Midbrain (tissue), 1 donor: ENCODE measurements at places on chromosomes 1 and 21.

GRCh38 chr1:181817091-181817490, 244.4 kb downstream of the ZNF648 start:
- no peak for DNase-seq

DNA sequence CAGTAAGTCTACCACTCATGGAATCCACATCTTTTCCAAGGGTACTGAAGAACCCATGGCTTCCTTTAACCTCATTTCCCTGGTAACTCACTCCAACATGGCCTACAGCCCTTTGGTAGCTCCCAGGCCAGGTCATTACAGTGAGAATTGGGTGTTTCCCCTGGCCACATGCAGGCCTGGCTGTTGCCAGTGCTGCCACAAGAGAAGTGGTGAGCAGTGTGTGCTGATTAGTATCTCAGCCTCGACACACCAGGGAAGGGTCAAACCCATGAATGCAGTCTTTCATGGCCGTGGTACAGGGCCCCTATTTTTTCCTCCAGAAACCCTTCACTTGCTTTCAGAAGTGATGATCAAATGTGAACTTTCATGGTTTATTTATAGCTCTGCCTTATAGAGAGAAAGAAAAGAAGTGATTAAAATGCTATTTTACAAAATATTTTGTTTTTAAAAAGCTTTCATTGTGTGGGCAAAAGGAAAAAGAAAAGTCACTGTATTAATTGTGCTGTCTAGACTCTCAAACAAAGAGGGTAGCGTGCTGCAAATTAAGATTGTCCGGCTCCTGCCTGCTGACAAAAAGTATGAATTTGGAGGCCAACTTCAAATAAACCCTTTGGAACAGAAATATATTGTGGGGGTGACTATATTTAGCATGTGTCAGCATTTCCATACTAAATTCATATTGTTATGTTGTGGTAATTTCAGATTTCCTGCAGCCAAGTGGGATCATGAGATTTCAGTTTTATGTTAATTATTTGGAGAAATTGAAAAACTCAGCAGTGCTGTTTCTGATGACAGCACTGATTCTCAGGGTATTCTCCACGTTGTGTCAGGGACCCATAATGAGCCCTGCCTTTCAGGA, 62.0 kb upstream of the HOOK1 start:
- DNase-seq, result peak; percentile 34

DNA sequence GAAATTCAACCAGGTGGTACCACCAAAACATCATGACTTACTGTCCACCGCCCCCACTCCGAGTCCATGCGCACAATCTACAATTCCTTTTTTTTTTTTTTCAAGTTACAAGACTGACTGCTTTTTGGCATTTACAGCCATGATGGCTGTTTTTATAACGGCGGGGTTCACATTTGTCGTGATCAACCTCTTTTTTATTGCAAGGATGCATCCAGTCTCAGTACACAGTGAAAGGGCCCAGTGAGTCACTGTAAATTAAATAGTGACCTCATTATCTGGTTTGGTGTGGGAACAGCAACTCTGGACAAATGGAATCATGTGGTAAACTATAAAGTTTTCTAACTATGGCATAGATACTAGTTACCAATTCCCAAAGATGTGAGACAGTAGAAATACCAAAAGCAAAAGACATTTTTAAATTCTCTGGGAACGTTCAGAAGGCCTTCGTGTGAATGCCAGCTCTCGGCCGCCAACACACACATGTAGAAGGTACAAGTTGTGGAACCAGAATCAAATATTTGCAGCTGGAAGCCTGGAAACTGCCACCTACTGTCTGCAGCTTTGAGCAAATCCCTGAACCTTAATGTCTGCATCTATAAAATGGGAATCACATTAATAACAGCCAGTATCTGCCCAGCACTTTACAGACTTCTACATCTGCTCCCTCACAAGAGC, 4.9 kb downstream of the GLIS1 start:
- no peak for DNase-seq

DNA sequence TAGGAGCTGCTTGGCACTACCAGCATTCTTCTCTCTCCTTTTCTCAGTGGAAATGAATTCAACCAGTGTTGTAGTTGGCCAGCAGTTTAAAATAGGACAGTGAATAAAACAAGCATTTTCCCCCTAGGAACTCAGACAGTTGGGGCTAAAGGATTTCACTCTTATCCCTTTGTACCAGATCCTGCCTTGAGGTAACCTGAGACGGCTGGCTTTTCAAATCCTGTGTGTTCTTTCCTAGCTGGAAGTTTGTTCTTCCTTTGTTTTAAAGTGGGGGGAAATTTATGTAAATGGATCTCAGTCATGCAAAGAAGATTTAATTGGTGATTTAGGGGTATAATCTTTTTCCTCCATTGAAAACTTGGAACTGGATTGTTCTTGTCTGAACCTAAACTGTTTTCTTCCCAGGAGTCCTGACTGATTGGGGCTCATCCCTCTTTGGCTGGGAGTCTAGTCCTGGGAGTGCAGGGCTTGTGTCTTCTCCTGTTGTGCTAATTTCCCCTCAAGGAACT, 23.3 kb downstream of the ZP4 start:
- no peak for DNase-seq

DNA sequence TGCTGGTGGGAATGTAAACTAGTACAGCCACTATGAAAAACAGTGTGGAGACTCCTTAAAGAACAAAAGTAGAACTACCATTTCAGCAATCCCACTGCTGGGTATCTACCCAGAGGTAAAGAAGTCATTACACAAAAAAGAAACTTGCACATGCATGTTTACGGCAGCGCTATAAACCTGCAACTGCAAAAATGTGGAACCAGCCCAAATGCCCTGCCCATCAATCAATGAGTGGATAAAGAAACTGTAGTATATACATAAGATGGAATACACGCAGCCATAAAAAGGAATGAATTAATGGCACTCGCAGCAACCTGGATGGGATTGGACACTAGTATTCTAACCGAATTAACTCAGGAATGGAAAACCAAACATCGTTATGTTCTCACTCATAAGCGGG, 51.0 kb downstream of the ZSWIM5 start:
- DNase-seq, result no peak

DNA sequence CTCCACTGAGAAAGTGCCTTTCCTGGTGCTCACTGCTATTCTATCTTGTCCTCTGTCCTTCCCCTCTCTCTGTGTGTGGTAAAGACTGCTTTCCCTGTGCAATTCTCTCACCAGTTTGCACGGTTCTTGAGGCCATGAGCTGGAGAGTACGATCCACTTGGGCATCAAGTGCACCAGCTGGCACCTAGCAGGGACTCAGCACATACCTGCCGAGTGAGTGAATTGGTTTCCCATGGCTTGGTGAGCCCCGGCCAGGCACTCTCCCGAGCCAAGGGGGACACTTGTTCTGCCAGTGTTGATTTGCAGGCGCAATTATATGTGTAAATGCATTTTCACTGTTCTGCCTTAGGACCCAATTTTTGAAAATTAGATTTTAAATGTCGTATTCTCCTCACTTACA, 313.5 kb downstream of the DISC1 start:
- no peak for DNase-seq

DNA sequence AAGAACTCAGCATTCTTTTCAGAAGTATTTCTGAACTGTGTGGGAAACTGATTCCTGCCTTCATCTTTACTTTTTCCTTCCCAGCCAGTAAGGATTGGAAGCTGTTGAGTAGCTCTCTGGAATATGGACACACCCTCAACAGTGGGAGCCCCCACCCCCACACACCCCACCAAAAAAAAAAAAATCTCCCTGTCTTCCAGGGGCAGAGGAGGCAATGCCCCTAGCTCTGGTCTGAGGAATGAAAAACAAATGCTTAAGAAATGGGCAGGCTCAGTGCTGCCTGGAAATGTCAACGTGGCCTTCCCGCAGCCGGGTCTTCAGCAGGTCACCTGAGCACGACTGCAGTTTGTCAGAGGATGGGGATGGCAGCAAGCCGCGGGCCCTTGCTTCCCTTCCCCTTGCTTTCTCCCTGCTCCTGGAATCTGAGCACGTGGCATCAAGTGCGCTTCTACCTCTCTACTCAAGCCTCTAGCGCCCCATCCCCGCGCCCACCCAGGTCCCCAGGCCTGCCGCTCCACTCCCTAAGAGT, 479 bp downstream of the RGS16 start:
- DNase-seq, result no peak

GRCh38 chr1:3410142-3410925, 44.1 kb upstream of the ARHGEF16 start:
- DNase-seq, result peak; percentile 82

DNA sequence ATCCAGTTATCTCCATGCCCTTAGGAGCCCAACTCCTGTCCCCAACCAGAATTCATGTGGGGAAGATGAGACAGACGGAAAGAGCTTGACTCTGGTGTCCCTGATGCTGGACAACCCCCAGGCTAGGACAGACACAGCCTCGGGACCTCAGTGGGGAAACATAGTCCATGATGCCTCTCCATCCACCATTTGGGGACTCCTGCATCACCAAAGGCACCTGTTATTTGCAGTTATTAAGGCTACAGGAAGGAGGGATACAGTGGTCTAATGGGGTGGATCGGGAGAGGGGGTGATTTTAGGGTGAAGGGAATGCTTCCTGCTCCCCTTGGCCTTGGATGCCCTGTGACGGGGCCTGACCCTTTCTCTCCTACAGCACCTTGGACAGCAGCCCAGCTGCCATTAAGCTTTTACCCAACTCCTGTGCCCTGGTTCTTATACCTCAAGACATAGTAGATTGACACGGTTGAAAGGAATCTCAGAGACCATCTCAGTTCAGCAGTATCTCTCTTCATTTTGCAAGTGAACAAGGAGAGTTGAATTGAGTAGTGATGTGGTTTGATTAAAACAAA, 111.6 kb downstream of the MATN1 start:
- DNase-seq, result no peak

- DNase-seq, result no peak
Measured at GRCh38 chr1:7329868-7330615, 441.1 kb upstream of the VAMP3 start.

GRCh38 chr1:181714428-181714827, 231.1 kb downstream of the CACNA1E start:
- no peak for DNase-seq

- DNase-seq, result no peak
Measured at GRCh38 chr1:16158993-16159831, 3.3 kb upstream of the EPHA2 start.

- peak; percentile 1 for DNase-seq
Measured at GRCh38 chr1:48093696-48094528, 96.7 kb upstream of the TRABD2B start.

DNA sequence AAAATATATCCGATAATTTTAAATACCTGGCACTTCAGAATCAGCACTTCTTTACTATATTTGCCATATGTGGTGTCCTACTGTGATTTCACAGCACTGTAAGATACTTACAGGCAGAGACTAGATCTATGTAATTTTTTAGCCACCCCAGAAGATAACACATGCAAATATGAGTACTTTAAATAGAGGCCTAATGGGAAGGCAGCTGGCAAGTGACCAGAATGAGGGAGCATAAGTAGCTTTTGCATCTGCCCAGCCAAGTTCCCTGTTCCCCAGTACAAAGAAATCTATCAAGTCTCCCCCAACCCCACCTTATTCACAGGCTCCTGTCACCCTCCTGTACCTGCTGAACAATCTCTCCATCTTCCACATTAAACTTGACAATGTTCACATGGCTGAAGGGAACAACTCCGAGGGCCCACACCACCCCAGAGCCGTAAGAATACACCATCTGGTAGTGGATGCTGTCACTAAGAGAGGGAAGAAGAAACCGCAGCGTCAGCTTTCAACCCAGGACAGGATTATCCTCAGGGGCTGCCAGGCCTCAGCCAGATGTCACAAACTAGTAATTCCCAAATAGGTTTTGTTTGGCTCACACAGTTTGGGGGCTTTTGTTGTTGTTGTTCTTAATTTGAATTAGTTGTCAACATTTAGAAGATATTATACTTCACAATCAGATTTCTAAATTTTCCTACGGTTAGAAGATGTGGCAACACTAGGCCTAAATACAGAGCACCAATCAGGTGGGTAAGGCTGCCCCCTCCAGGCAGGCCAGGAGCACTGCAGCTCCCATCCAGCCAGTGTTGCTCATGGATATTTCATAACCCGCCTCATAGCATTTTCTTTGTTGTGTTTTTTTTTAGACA, 10.4 kb downstream of the EMC1 start:
- peak; percentile 43 for DNase-seq

GRCh38 chr1:215669806-215670491, 102.8 kb downstream of the KCTD3 start:
- no peak for DNase-seq

GRCh38 chr1:4654764-4655673, 610 bp downstream of the AJAP1 start:
- DNase-seq, result no peak

GRCh38 chr1:162910161-162910560, 49.2 kb upstream of the CCDC190 start:
- no peak for DNase-seq

DNA sequence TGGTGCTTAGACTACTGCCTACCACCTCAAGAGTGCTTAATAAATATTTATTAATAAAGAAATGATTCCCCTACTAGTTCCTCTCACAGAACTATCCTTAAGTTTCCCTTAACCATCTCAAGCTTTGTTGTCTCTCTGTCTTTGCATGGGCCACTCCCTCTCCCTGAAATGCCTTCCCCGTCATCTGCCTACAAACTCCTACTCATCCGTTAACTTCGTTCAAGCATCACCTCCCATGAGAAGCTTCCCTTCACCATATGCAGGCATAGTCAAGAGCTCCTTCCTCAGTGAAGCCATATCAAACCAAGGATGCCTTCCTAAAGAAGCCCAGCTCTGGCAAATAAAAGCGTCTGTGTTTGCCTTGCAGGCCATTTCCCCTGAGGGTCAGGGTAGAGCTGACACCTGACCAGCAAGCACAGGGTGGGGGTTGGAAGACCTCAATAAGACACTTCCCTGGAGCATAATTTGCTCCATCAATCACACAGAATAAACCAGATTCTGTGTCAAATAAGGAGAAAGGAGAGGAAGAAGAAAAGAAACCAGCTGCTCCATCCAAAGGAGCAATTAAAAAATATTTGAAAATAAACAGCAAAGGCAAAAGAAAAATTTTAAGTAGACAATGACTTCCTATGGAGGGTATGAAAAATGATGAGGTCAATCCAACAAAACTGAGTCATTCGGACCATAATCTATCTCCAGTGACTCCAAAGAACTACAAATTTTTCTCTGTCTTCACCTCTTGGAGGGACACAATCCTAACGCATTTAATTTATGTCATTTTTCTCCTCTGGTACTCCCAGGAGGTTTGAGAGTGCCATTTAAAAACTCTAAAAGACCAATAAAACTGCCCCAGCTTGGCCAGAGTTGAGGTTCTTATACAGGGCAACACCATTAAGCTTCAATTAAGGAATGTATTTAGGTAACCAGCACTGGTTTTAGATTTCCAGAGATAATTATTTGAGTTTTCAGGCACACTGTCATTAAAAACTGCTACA, 303.6 kb downstream of the KCNH1 start:
- no peak for DNase-seq

DNA sequence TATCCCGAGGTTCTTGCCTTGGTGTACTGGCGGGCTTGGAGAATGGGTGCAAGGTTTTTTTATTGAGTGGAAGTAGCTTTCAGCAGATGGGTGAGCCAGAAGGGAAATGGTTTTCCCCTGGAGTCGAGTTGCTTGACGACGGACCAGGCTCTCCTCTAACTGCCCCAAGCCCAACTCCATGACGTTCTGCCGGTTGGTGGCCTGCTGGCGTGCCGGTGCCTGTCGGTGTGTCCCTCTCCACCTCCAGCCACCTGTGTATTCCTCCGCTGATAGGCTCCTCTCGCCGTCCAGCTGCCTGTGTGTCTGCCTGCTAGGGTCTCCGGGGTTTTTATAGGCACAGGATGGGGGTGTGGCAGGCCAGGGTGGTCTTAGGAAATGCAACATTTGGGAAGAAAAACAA, 34.3 kb upstream of the PTGFRN start:
- DNase-seq, result no peak

- DNase-seq, result no peak
Measured at GRCh38 chr1:223739366-223740037, 27.2 kb downstream of the CAPN2 start.

- DNase-seq, result no peak
Measured at GRCh38 chr1:169829671-169830070, 35.0 kb upstream of the METTL18 start.
